ENCODE measurements at places on chromosomes 1 and 21.

DNA sequence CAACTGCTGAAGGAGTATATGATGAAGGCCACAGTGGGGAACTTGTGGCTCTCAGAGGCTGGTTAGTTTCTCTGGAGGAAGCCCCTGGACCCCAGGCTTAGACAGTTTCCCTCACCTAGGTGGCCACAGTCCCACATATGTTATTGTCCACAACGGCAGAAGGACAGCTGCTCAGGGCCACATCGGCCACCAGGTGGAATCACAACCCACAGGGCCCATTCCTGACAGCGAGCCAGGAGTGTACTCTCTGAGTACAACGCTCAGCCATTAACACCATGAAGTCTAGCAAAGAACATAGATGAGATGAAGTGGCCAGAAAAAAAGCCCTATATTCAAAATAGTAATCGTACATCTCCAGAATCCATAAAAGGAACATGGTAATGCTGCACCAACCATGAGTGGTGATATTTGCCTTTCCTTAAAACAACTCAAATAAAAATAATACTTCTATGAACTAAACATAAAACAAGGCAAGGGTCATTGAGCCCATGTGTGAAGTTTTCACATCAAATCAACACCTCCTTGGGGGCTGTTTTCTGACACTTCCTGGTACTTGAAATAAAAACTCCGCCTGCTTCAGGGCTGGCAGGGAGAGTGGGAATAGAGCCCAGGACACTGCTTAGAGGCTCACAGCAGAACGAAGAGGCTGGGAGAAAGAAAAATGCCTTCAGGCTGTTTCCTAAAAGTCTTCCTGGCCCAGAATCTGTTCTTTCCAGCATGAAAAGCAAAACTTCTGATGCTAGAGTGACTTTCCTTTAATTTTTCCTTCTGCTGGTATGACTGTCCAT, 383.3 kb downstream of the HHAT start:
- no peak for DNase-seq

GRCh38 chr1:46333300-46334029, 7.1 kb upstream of the NSUN4 start:
- peak; percentile 75 for DNase-seq

DNA sequence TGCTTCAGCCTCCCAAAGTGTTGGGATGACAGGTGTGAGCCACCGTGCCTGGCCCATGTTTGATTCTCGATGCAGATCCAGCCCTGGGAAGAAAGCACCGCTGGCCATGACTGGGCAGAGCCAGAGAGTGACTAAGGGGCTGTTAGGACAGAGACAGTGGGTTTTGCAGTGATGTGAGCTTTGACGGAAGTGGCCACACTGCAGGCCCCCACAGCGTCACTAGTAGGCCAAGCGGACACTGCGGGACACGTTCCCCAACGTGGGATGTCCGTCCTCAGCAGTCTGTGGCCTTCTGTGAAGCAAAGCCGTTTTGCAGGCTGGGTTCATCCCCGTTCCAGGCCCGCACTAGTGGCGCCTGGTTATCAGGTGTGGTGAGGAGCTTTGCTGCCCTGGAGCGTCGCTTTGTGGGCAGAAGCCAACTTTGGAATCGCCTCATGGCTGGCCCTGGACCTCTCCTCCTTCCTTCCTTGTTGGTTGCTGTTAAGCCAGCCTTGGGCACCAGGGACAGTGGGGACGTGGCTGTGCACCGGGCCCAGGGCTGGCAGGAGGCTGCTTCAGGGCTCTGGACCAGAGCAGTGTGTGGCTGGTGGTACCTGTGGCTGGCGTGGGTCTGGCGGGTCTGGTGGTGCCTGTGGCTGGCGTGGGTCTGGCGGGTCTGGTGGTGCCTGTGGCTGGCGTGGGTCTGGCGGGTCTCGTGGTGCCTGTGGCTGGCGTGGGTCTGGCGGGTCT, 41.2 kb downstream of the SKI start:
- no peak for DNase-seq

DNA sequence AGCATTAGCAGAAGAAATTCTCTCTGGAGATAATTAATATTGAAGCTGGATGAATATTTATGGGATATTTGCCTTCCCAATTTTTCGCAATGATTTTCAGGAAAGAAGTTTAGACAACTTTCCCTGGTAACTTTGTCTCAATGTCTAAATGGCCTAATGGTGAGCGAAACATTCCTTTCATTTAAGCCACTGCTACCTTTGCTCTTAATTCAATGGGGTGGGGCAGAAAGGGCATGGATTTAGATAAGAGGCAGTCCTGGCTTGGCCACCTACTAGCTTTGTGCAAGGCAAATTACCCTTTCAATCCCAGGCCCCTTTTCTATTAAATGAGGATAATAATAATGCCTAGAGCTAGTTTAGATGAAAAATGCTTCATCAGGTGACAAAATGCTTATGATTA, 27.1 kb upstream of the LYST start:
- DNase-seq = no peak

GRCh38 chr1:185721553-185721952, 12.6 kb upstream of the HMCN1 start:
- DNase-seq = no peak

DNA sequence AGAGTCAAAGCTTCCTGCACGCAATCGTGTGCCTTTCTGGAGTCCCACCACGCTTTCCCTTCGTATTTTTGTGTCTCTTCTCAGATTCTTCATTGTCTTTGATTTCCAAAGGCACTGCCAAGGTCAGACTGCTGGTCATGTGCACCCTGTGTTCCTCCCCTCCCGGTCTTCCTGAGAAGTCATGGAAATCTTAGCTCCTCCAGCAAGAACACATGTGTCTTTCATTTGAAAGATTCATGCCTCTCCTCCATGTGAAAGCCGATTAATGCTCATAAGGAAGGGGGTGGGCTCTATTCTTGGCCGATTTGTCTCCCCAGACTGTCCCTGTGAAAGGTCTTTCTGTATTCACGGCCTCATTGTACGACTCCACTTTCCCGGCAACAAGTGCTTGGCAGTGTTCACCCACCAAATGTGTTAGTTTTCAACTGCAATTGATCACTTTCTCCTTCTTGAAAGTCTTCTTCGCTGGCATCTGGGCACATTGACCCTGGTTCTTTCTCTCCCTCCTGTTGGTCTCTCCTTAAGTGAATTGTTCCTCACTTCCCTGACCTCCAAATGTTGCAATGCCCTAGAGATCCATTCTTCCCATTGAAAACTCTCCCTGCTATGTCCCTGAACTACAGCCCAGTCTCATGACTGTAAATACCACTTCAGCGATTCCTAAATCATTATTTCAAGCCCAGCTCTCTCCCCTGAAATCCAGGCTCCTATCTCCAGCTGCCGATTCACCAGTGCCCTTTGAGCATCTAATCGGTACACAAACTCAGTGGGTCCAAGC, 25.4 kb downstream of the MX2 start:
- no peak for DNase-seq

- no peak for DNase-seq
Observed at GRCh38 chr1:209485167-209485566, 98.3 kb upstream of the CAMK1G start.

DNA sequence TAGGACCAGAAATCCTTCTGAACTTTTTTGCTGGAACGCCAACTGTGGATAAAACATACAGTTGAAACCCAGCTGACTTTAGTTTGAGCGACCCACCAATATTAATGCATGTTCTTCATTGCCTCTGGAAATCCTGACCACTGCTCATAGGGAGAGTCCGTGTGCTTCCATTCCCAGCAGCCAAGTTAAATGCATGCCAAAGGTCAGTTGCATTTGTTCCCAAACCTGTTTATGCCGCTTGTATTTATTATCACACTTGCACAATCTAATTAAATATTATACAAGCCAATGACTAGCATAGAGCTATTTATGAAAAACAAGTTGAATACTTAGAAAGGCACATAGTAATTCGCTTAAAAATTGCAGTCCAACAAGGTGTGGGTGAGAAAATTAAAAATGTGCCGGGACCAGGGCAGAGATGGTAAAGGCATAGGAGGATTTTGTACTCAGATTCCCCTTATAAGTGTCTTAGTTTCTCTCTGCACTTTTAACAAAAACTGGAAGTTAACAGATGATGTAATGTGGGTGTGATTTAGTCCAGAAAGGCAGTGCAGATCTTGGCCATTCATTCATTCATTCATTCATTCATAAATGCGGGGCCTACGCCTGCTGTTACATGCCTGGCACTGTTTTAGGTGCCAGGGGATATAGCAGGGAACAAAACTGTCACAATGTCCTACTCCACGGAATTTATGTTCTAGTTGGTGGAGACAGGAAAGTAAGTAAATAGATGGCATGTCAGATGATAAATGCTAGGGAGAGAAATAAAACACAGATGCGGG, 99.7 kb downstream of the PRDM2 start:
- DNase-seq = peak; percentile 12

DNA sequence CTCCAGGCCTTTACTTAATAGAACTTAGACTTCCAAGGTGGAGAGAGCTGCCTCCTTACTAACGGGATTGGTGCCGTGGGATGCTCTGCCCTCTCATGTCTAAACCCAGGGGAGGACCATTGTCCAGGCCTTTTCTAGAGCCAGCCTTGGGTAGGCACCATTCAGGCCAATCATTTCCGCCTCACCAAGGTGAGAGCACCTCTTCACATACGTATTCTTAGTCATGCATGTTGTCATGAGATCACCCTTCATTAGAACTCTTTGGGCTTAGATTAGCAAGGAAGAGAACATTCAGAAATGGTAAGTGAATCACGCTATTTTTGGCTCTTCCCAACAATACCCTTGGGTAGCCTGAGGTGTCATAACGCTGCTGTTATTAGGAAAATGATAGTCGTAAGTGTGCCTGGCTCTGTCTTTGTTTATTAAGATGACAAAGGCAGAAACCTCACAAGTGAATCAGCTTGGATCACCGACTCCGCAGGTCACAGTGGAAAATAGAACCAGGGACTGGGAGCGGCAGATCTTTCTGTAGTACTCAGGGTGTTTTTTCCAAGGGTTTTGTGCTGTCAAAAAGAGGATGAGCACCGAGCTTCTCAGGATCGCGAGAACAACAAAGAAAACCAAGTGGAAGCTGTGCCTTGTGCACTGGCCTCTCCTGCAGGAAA, 55.0 kb downstream of the HUNK start:
- no peak for DNase-seq

DNA sequence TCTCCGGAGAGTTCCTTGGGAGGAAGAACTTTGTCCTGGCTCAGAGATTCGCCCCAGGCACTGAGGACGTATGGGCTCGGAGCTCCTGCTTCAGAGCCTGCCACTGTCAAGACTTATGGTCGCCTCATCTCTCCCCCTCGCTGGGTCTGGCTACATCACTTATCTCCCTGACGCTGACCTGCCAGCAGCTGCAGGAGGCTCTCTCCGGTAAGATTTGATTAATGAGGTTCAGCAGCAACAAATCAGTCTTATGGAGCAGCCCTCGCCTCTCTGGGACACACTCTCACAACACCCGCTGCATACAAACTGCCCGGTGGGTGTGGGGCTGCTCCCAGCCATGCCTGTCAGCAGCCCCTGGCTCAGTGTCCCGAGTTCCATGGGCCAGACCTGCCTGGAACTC, 297.8 kb downstream of the RRAGC start:
- no peak for DNase-seq

- no peak for DNase-seq
Observed at GRCh38 chr1:193927550-193927949, 741.1 kb upstream of the B3GALT2 start.

GRCh38 chr1:203354246-203354645, 3.3 kb upstream of the FMOD start:
- no peak for DNase-seq

GRCh38 chr1:27724961-27725373, 794 bp upstream of the FAM76A start:
- no peak for DNase-seq

DNA sequence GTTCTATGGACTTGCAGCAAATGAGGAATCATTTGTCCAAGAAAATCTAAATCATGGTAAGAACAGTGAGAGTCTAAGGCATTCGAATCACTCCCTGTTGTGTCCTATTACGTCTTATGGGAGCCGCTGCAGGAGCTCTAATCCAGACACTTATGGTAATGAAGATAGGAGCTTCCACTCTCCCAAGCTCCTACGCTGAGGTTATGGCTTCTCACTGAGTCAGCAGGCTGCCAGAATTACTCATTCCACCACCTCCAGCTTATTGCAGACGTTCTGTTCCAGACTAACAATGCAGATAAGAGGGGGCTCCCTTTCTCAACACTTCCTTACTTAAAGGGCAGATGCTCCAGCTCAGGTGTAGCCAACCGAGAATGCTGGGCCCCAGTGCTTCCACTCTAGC, 212.6 kb downstream of the GREM2 start:
- DNase-seq = no peak

GRCh38 chr1:192407206-192407605, 90.4 kb downstream of the RGS21 start:
- DNase-seq = no peak

DNA sequence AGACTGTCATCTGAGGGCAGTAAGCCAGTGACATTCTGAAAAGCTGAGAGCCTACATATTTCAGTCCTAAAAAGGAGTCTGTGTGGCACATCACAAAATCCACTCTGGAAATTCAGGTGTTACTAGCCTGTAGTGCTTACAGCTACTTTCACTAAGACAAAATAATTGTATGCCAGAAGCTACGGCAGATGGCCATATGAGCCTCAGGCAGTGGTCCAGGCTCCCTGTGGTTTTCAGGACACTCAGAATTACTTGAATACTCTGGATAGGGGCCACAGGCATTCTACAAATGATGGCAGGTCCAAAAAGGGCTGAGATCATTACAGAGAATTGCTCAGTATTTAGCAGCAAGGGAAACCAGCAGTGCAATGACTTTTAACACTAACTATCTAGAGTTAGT, 527.1 kb downstream of the MRPL39 start:
- no peak for DNase-seq

- DNase-seq = no peak
Observed at GRCh38 chr1:11541956-11542355, 63.0 kb downstream of the DISP3 start.
